ENCODE measurements at places on chromosomes 6 and 20.
A peak's percentile ranks its signal among the peaks of the same experiment; 100 is the strongest.

DNA sequence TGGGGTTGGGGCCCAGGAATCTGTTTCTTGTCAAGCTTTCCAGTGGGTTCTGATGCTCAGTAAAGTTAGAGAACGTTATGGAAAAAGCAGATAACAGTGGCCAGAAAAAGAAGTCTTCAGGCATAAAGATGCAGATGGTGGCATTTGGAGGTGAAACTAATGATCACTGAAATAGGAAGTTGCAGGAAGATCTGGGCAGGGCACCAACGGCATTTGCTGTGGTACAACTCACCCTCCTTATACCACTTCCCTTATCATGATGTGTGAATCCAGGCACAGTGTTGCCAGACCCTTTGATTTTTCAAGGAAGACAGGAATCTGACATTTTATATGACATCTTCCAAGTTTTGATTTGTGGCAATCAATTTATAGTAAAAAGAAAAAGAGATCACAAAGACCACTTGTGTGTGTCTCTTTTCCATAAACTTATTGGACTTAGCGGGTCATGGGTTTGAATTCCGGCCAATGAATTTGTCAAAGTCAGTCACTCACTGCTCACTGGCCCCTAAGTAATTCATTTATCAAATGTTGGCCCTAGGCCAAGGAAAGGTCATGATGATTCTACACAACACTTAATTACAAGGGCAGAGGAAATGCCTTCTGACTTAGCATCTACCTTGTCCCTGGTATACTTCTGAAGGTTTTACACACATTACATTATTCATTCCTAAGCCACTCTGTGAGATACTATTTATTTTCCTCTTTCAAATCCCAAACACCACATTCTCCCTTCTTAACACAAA, 37.6 kb downstream of the LAMP5 start:
- no peaks in the 10 kb centered on the region for H3K4me1 ChIP-seq
- no peak for DNase-seq
- H3K36me3 ChIP-seq = no peaks in the 10 kb centered on the region
- H3K27ac ChIP-seq = no peak overlapping the region
- no peak overlapping the region for H3K4me3 ChIP-seq
- no peaks in the 10 kb centered on the region for H3K27me3 ChIP-seq

GRCh38 chr6:151675746-151676459, 131.6 kb upstream of the ESR1 start:
- H3K27me3 ChIP-seq = peaks cover 6% of the 10 kb centered on the region
- peaks cover 4% of the 10 kb centered on the region for H3K4me1 ChIP-seq
- peak; percentile 19 for DNase-seq
- no peaks in the 10 kb centered on the region for H3K36me3 ChIP-seq
- no peak overlapping the region for H3K27ac ChIP-seq
- no peak overlapping the region for H3K4me3 ChIP-seq

DNA sequence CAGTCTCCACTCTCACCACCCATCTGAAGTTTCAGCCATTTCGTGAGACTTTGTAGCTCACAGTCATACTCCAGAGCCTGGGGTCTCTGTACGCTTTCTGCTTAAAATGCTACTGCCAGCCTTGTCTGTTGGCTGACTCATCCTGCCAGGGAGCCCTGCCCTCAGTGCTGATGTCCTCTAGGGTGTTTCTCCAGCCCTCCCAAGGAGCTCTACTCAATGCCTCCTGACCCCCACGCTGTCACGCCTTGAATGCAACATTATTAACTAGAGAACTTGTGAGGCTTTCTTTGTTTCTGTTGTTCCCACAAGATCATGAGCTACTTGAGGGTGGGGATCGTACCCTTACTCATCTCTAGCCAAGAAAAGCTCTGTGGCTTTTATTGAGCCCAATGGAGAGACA, 20.1 kb downstream of the KIF16B start:
- no peak overlapping the region for H3K27ac ChIP-seq
- H3K36me3 ChIP-seq = no peaks in the 10 kb centered on the region
- H3K27me3 ChIP-seq = no peaks in the 10 kb centered on the region

GRCh38 chr20:10848810-10849370, 175.1 kb upstream of the JAG1 start:
- no peak for DNase-seq
- H3K4me3 ChIP-seq = no peak overlapping the region
- H3K4me1 ChIP-seq = no peaks in the 10 kb centered on the region
- no peaks in the 10 kb centered on the region for H3K27me3 ChIP-seq
- H3K36me3 ChIP-seq = no peaks in the 10 kb centered on the region

DNA sequence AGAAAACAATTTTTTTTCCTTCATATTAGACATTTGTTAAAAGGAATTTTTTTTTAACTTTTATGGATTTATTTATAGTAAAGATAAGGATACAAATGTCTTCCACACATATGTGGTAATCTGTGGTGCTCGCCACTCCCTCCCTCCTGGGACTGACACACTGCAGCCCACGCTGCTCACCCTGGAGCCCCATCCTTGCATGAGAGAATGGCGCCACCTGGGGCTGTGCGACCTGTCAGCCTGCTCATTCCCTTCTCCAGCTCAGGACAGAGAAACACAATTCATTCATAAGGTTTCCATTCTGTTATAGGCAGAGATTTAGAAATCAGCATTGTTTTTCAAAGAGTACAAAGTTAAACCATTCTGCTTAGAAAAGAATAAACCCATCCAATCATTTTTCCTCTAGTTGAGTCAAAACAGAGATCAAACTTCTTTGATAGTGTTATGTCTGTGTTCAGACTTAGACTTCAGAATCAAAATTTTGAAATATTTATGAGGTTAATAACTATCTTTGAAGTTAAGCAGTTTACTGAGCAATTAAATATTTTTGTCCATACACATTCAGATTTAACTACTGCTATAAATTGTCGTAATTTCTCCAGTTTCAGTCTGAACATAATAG, 42.8 kb upstream of the DYNLRB1 start:
- peaks cover 29% of the 10 kb centered on the region for H3K36me3 ChIP-seq
- H3K27ac ChIP-seq = no peak overlapping the region

- H3K36me3 ChIP-seq = no peaks in the 10 kb centered on the region
- H3K4me3 ChIP-seq = no peak overlapping the region
- H3K27ac ChIP-seq = no peak overlapping the region
- peaks cover 3% of the 10 kb centered on the region for H3K27me3 ChIP-seq
Observed at GRCh38 chr6:128889870-128890269, 6.9 kb downstream of the LAMA2 start.
